ENCODE measurements at places on chromosomes 5 and 9.

- DNase-seq: no peak
These were observed 27.0 kb downstream of the PRUNE2 start for GRCh38 chr9:76878933-76879332.

- no peak for DNase-seq
These were observed 491 bp upstream of the CTSL start for GRCh38 chr9:87725356-87725899.

DNA sequence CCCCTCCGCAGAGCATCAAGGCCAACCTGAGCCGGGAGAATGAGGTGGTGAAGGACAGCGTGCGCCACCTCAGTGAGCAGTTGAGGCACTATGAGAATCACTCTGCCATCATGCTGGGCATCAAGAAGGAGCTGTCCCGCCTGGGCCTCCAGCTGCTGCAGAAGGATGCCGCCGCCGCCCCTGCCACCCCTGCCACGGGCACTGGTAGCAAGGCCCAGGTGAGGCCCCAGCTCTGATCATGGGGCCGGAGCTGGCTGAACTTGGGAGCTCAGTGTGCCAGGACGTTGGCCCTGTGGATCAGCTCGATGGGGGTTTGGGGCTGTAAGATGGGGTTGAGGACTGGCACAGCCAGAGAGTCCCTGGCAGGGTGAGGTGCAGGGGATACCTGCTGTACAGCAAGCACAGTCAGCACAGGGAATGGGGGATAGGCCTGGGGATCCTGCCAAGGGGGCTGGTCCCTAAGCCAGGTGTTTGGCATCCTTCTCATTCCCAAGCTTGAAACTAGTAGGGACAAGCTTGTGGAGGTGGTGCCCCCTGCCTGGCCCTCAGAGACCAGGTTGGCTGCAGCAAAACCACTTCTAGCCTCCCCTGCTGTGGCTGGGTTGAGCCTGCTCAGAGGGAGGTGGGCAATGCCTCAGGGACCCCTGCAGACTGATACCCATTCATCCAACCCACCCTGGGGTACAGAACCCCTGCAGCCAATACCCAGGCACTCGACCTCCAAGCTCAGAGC, 22.5 kb downstream of the OLFML2A start:
- DNase-seq: no peak

DNA sequence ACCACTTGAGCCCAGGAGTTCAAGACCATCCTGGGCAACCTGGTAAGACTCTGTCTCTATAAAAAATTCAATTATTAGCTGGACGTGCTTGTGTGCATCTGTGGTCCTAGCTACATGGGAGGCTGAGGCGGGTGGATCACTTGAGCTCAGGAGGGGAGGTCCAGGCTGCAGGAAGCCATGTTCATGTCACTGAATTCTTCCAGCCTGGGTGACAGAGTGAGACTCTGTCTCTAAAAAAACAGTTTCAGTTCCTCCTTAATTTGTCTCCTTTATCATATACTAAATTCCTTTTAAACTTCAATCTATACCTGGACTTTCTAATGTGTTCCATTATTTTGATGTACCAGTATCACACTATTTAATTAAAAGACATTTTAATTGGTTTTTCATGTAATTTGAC, 422.2 kb upstream of the TLE4 start:
- no peak for DNase-seq

DNA sequence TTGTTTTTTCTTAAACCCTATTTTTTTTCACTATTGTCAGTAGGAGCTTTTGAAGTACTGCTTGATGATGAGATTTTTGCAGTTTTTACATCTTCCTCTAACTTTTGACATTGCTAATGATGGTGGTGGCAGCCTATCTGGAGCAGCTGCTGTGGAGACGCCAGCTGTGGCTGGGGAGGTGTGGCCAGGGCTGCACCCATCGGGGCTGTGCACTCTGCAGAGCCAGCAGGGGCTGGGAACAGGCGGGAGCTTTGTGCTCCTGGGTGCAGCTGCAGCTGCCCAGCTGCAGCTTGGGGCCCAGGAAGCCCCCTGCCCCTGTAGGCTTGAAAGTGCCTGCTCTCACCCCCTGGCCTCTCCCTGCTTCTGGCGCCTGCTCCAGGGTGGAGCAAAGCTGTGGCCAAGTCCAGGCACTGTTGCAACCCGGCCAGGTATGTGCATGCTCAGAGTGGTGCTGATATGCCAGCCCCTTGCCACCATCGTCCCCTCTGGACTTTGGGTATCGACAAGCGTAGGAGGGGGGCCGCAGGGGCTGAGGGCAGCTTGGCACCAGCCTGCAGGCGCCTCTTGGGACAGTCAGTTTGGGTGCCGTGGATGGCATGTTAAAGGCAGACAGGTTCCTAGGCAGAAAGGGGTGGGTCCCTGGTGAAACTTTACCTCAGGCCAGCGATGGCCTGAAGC, 39.2 kb downstream of the FER start:
- no peak for DNase-seq

DNA sequence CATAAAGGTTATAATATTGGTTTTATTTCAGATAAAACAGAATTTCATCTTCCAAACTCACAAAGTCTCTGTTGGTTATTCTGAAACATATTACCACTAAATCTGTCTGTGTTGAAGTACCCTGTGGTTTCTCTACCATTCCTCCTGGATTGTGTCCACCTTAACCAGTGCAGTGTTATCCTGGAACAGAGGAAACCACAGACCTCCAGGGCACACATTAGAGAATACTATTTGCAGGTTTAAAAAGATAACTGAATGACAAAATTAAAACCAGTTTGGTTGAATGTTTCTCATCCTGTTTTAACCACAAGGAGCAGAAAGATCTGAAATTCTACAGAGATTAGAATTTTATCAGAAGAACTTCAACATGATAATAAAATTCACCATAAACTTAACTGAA, 251.8 kb downstream of the CWC27 start:
- no peak for DNase-seq

- peak; percentile 97 for DNase-seq
These were observed 860 bp upstream of the MARCHF6 start for GRCh38 chr5:10352430-10353240.

GRCh38 chr9:110188101-110188500, 19.9 kb downstream of the C9orf152 start:
- no peak for DNase-seq

DNA sequence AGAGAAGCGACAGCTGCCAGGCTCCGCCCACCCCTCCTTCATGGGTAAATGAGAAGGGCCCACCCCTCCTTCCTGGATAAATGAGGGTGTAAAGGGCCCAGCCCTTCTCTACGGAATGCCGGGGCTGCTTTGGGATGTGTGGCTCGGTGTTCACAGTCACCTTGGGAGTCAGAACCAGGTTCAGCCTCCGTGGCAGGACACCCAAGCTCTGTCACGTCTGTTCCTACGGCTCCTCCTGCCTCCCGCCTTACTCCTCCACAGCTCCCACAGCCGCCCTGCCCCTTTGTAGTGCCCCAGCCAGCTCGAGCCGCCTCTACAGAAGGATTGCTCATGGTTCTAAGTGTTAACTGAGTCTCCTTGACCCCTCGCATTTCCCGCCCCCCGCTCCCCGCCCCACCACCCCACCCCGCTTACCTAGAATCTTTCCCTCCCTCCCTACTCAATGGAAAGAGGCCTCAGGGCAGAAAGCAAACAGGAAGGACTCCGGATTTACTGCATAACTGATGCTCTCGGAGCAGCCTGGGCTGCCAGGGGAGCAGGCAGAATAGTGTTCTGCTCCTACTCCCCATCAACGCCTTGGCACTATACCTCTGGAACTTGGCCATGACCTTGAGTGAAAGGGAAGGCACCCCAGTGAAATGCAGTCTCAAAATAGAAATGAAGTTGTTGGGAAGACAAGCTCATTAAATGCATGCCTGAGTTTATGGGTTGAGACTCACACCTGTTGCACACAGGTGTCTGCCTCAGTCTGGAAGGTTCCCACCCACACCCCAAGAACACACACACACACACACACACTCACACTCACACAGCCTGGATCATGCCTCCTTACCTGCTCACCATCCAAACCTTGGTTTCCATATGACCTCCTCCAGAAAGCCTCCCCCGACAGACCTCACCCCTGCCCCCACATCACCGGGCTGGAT, 59.6 kb downstream of the NEURL1B start:
- no peak for DNase-seq

DNA sequence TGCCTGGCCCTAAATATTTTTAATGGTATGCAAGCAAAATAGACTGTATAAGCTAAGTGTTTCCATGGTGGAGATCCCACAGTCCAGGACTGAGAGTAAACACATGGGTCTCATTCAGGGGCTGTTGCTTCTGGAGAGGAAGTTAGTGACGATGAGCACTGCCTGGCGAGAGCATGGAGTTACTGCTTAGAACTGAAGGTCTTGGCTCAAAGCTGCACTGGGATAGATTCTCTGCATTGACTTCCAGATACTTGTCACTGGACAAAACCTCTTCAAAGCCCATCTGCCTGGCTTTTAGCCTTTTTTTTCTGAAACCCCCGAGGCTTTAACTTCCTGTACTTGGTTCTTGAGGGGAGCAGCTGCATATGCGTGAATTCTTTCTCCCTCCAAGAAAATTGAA, 39.2 kb downstream of the GPR107 start:
- DNase-seq: no peak

DNA sequence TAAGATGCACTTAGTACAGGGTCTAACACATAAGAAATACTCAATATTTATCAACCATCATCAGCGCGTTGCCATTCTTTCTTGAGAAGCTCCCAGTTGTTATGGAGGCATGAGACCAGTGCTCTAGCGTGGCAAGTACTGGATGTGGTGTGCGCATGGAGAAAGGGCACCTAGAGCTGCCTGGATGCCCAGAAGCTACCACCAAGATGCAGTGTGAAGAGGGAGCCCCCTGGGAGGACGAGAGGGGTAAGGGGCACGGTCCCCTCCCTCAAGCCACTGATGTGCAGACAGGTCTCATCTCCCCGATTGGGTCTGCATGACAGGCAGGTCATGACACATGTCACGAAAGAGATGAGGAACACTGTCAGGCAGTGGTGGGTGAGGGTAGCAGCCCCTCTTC, 127.7 kb upstream of the CXCL14 start:
- no peak for DNase-seq

DNA sequence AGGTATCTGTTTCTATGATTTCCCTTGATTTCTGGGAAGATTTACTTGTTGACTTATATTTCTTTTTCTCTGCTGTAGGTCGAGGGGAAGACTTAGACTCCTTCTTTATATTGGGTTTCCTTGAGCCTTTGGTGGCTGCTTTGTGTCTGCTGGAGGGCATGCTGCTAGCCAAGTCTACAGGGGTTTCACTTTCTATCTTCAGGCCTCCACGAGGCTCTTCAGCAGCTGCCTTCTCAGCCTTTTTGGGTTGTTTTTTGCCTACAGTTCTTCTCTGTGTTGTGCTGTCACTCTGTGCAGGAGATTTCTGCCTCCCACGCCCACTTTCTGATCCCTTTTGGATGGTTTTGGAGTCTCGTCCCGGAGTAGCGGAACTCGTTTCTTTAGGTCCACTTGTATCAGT, 23.2 kb downstream of the LEAP2 start:
- DNase-seq: no peak

DNA sequence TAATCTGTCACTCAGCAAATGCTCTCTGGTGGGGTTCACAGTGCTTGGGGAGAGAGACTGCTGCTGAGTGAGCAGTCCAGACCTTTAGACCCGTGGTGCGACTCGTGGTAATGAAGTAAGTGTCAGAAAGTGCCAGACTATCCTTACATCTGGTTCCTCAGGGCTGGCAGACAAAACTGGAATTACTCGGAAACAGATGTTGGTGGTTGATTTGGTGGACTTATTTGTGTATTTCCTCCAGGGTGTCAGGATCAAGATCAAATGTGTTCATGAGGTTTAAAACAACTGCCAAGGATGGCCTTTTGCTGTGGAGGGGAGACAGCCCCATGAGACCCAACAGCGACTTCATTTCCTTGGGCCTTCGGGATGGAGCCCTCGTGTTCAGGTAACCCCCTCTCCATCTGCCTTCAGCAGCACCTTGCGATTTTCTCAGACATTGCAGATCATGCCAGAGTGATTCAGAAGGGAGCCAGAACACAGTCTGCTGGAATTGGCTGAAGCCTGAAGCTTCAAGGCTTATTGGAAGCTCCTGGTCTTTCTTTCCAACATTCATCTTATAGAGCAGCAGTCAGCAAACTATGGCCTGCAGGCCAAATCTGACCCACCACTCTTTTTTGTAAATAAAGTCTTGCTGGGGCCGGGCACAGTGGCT, 105.2 kb downstream of the LIFR start:
- DNase-seq: no peak

GRCh38 chr5:56466136-56466816, 233.1 kb upstream of the ANKRD55 start:
- DNase-seq: peak; percentile 42

- no peak for DNase-seq
These were observed 53.0 kb downstream of the GADD45G start for GRCh38 chr9:89657765-89658164.

DNA sequence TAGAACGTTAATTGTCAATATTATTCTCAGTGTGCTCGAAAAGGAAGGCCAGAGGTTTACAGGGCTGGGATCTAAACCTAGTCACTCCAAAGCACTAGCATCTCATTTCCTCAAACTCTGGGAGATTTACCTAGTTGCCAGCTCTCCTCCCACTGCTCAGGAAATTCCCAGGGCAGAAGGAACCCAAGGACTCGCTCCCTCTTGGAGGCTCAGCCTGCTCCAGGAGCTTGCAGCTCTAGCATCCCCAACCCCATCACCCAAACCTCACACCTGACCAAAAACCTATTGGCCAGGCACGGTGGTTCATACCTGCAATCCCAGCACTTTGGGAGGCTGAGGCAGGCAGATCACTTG, 26.0 kb downstream of the SERINC5 start:
- no peak for DNase-seq

DNA sequence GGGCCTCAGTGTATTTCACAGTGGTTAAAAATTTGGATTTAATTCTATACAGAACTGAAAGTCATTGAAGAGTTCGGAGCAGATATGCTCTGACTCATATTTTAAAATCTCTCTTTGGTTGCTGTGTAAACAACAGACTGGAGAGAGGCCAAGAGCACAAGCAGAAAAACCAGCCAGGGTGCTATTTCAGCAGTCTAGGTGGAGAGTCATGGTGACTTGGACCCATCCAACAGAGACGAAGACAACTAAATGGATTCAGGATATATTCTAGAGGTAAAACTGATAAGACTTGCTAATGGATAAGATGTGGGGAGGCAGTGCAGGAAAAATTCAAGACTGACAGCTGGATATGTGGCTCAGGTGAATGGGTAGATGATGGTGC, 168.9 kb downstream of the MAPKAP1 start:
- DNase-seq: no peak

DNA sequence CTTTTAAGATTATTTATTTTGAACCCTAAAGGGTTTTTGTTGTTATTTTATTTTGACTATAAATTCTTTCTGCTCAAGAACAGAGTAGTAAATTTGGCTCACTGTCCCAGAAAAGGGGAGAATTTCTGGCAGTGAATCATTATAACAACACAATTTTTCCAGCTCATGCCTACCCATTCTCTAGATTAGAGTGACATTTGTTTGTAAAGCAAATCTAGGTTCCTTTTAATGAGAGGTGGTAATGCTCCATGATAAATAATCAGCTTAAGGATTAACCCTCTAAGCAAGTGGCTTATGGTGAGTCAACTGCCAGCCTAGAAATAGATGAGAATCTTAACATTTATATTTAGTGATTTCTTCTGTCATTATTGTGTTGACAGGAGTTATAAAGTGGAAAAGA, 409.2 kb downstream of the NFIB start:
- DNase-seq: no peak

Measured in NB4 (cell line).